ENCODE measurements at places on chromosomes 13 and 19.

- no peak for DNase-seq
Observed at GRCh38 chr13:80400164-80400864, 59.4 kb upstream of the SPRY2 start.

- no peak for DNase-seq
Observed at GRCh38 chr19:10826846-10827245, 9.2 kb downstream of the TMED1 start.

DNA sequence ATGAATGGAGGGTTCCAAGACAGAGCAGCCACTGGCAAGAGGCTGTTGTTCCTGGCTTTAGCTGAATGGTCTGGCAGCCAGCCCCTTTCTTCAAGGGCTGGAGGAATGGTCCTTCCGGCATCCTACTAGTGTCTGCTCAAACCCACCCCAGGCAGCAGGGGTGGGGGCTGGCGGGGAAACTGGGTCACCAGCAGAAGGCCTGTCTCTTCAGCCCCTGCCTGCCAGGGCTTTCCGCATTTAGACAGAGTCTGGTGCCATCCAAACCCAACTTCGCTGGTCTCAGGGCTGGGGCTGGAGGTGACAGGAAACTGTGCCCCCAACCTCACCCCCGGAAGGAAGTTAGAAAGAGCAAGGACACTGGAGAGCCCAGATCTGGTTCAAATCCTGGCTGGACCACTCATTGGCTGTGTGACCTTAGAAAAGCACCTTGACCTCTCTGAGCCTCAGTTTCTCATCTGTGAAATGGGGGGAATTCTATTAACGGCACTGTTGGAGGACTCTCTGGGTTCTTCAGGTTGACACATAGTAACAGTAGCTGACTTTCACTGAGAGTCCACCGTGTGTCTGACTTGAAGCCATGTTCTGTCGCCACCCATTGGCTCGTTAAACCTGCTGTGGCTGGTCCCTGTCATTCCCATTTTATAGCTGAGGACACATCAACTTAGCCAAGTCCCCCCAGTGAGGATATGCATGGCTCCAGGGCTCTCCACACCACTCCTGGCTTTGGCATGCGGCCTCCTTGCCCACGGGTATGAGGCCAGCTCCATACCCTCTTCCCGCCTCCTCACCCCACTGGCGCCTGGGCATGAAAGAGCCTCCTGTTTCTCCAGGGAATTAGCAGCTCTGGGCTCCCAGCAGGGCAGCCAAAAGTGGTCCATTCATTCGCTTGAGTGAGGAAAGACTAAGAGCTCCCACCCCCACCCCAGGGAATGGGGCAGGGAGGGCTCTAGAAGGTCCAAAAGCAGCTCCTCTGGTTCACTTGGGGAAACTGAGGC lies 2.5 kb upstream of the NR2C2AP start:
- DNase-seq = no peak

DNA sequence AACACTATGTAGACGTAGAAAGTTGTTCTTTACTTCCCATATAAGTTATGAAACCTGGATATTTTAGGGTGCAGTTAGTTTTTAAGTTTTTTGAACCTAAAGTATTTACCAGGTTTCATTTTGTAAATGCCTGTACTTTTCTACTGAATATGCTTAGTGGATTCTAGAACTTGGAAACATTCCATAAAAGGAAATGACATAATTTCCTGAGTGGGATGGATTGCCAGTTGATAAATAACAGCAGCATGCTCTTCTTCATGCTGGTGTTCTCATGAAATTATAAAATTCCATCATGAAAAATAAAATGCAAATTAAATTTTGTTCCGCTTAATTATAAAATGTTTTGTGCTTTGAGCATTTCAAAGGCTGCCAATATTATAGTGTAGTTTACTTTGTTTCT lies 362.2 kb upstream of the PCDH20 start:
- no peak for DNase-seq
